ENCODE measurements at places on chromosomes 12 and 14.
A peak's percentile ranks its signal among the peaks of the same experiment; 100 is the strongest.

DNA sequence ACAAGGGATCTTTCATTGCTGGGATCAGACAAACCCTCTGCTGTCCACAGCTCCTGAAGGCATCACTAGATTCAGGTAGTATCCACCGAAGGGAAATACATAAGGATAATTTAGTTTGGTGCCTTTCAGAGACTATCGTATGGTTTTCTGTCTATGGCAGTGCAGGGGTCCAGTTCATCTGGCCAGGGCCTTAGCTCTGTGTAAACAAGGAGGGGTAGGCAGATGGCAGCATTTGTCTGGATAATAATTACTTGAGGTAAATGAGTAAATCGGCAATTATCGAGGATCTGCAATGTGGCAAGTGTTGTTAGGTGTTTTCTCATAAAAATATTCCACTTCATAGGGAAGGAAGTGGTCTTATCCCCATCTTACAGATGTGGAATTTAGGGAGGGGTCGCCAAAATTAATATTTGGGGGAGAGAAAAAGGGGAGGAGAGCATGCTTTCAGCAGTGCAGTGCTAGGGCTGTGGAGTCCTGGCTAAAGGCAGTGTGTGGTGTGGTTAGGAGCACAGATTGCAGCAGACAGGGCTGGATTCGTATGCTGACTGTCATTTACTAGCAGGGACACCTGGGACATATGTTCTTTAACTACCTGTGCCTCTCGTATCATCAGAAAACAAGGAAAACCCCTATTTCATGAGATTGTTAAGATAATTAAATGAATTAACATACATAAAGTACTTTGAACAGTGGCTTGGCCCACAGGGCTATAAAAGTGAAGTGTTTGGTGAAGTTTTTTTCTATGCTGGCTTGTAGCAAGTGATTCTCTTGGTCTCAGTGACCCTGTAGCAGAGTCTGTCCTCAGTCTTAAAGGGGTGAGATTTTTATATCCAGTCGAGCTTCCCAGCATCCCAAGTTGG lies 27.1 kb downstream of the RASSF8 start:
- DNase-seq = no peak

DNA sequence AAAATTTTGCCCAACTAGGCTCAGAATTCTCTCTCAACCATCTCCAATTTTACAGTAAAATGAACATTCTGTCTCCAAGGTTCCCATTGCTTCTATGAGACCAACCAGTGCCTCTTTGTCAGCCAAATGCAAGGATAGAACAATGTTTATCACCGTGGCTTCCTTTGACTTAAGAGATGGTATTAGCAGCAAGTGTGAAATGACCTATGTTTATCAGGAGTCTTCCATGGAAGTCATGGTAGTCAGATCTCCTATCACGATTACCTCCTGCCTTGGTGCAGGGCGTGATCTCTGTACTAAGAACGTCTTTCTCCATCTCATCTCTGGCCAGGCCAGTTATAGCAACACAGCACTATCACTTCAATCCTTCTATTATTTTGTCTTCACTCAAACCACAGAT lies 6.1 kb upstream of the BCL2L14 start:
- no peak for DNase-seq

- no peak for DNase-seq
Observed at GRCh38 chr12:127268213-127268612, 998.8 kb upstream of the TMEM132C start.

GRCh38 chr12:76030341-76031080 lies 1.1 kb downstream of the PHLDA1 start:
- peak; percentile 65 for DNase-seq

GRCh38 chr12:3727877-3728632 lies 24.9 kb downstream of the CRACR2A start:
- peak; percentile 40 for DNase-seq

GRCh38 chr12:79547735-79548609 lies 142.8 kb downstream of the PAWR start:
- no peak for DNase-seq

- DNase-seq = no peak
Observed at GRCh38 chr12:4992871-4993270, 50.8 kb upstream of the KCNA5 start.

- DNase-seq = no peak
Observed at GRCh38 chr12:75720812-75721641, 209.6 kb upstream of the KRR1 start.

DNA sequence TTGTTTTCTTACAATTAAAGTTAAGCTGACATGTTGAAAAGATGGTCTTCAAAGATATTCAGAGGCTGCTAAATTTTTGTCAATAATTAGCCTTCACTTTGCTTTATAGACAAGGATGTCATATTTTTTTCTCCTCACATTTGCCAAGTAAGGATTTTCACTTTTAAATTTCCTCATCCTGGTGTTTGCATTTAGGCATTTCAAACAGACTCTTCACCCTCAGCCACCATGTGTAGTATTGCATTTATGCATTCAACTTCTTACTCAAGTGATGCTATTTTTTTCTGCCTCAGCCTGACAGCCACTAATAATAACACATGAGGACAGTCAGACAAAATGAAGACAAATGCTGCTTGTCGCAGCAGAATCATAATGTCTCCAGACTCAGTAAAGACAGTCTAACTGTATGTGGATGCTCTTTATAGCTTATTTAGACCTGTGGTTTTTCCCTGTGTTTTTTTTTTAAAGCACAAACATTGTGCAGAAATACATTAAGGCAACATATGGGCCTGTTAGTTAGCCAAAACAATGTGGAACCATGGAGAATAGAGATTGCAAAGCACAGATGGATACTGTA lies 481.5 kb downstream of the NPAS3 start:
- DNase-seq = no peak

- DNase-seq = peak; percentile 42
Observed at GRCh38 chr12:96343347-96343954, 56.8 kb downstream of the CDK17 start.

DNA sequence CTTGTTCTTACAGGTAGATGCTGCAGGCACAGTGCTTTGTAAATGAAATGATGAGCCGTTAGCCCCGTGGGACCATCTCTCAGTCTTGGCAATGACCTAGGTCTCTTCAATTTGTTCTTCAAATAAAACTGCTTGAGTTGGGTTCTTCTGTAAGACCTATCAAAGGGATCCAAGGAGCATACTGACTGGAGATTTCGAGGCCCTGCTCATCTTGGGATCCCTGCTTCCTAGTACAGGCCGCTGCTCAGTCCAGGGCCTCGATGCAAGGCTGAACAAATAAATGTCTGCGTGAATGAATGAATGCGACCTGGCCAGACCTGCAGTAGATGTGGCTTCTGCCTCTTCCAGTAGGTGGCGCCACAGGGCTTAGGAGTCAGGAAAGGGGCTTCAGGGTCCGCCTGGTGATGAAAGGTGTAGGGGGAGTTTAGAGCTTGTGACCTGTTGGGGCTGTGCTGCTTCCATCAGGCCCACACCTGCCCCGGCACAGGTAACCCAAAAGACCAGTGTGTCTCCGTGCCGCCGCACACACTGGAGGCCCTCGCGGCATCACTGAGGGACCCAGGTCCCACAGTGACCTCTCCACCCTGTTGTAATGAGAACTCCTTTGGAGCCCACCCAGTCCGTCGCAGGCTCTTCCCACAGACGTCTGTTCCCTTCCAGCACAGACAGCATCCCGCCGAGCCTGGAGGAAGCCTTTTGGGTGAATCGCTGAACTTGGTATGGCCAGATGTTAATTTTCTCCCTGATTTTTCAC lies 4.4 kb downstream of the CACNA1C start:
- peak; percentile 23 for DNase-seq

DNA sequence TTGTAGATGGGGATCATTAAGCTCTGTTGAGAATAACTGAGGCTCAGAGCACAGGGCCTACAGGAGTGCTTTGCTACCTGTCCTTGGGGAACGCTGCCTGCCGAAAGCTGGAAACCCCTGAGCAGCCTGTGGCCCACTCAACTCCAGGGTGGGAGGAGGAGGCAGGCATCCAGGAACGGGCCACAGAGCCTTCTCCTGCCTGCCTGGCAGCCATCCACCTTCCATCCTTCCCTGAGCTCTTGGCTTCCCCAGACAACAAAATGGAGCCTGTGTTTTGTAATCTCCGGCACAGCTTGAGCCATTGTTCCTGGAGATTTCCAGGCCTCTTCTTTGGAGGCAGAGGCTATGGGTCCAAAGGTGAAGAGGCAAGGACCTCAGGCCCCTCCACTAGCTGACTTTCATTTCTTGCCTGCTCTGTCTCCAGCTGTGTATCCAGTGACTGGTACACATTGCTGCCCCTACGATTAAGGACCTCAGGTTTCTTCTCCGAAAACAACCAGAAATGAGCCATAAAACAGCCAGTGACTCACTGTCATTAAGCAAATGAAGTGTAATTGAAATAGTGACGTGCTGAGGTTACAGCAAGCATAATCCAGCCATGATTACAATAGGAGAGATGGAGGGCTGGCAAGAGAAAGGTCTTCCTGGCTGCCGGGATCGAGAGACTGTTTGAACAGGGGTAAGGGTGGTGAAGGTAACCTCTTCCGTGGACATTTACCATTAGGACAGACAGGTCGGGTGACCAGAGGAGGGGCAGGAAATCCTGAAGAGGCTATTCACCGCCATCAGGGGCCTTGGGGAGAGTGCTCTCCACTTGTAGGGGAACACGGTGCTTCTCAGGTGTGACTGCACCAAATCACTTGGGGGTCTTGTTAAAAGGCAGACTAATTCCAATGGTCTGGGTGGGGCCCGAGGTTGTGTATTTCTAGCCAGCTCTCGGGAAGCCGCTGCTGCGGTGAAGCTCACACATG lies 56.3 kb upstream of the KCNA5 start:
- DNase-seq = no peak

- no peak for DNase-seq
Observed at GRCh38 chr12:25362646-25363045, 111.9 kb upstream of the KRAS start.

DNA sequence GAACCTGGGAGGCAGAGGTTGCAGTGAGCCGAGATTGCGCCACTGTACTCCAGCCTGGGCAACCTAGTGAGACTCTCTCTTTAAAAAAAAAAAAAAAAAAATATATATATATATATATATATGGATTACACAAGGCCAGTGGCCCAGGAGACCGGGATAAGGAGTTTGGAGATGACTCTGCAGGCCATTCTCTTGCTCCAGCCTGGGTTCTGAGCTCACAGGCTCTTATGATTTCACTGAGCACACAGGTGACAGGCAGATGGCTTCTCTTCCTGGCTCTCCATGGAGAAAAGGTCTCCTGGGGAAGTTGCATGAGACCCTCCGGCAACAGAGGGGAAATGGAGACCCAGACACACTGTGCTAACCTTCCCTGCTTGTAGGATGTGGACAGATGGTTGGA lies 98.7 kb upstream of the VASH1 start:
- no peak for DNase-seq

- DNase-seq = no peak
Observed at GRCh38 chr14:104855532-104856090, 9.5 kb upstream of the CEP170B start.
